NB4 (cell line): ENCODE measurements at places on chromosomes 2 and 18.

GRCh38 chr2:205965707-205966106 is 120.3 kb downstream of the INO80D start:
- no peak for DNase-seq

- DNase-seq, result no peak
Observed at GRCh38 chr18:48994926-48995835, 44.4 kb upstream of the SMAD7 start.

DNA sequence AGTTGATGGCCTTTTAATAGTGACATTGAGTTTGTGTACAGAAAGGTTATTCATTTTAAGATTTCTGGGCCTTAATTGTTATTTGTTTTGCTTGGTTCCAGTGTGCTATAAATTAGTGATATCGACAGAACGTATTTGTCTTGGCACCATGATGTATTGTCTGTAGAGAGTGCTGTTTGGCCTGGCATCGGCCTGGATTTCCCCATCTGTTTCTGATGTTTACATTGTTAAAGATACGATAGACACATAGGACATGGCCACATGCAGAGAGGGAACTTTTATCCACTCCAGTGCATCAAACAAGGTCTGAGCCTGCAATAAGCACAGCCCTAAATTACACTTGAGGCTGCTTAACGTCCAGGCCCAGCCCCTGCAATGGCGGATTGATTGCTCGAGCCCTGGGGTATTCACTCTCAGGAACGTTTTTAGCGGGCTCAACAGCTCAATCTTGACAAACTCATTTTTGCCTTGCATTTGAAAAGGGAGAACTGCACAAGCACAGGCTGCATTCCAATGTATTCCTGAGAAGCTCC is 144.7 kb downstream of the SLC4A3 start:
- no peak for DNase-seq

DNA sequence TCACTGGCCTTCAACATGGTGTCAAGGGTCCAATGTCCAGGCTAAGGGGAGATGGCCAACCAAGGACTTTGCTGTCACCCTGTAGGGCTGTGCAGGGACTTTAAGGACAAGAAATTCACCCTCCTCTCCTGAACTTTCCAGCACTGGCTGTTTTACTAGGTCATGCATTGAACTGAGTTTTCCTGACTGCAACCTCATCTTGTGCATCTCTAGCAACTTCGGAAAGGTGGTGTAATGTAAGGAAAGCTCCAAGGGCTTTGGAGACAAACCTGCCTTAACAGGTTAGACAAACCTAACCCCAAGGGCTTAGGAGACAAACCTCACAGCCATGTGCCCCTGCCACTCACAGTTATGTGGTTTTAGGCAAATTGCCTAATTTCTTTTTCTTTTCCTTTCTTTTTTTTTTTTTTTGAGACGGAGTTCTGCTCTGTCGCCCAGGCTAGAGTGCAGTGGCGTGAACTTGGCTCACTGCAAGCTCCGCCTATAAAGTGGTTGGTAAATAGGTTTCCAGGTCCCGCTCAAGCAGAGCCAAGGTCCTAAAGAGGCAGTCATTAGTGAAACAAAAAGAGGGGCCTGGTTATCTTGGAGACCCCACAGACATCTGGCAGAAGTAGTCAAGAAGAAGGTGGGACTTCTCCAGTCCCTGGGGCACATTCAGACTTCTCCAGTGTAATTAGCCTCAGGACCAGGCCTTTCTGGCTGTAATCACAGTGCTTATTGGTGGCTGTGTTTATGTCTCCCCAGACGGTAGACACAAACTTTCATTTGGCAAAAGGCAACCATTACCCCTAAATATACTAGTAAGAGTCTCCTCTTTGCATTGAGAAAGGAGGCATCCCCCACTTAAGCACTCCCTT is 37.6 kb upstream of the PMAIP1 start:
- DNase-seq, result no peak

DNA sequence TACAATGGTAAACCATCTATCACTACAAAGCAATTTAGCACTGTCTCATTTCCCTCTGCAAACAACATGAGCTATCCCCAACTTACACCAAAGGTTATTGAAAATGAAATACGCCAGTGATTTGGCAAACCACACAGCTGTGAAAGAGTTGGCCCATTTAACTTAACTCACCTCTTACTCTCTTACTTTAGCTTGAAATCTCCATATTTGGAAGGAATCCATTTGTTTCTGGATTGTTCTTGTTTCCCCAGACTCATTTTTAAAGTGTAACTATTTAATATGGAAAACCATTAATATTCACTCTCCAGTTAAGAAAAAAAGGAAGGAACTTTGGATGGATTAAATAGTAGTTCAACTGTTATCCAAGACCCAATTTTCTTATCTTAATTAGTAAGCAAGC is 93.7 kb upstream of the TRIB2 start:
- no peak for DNase-seq

- no peak for DNase-seq
Observed at GRCh38 chr2:20236496-20236895, 11.6 kb upstream of the SDC1 start.

- no peak for DNase-seq
Observed at GRCh38 chr2:174765576-174765975, 1.3 kb upstream of the CHRNA1 start.

GRCh38 chr2:224666951-224667553 is 49.1 kb downstream of the CCDC195 start:
- DNase-seq, result no peak

DNA sequence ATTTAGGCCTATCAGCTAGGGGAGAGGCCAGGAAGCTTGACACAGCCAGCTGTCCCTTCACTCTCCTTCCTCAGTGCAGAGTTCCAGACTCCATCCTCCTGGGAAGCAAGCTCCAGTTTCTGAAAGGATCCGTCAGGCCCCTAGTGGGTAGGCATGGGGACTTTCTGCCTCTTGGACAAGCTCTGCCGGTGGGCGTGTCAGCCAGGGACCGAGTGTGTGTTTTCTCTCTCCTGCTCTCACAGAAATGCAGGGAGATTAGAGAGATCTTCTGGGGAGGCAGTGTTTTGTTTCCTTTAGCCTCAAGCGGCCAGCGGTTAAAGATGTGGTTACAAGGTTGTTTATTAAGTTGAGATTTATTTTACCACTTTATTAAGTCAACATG is 29.9 kb upstream of the OTOS start:
- DNase-seq, result no peak

DNA sequence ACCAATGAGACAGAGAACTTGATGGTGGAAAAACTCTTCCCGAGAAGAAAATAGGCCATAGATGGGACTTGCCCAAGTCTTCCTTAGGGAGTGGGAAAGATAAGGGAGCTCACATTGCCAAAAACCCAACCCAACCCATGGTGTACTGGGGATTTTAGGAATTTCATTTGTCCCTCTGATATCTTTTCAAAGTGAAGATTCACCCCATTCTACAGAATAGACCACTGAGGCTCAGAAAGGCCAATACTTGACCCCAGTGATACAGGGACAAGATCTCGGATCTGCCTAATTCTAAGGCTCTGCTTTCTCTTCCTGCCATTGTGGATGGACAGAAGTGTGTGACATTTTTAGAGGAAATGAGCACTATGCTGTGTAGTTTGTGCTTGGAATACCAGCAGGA is 159.0 kb downstream of the MYCN start:
- no peak for DNase-seq

DNA sequence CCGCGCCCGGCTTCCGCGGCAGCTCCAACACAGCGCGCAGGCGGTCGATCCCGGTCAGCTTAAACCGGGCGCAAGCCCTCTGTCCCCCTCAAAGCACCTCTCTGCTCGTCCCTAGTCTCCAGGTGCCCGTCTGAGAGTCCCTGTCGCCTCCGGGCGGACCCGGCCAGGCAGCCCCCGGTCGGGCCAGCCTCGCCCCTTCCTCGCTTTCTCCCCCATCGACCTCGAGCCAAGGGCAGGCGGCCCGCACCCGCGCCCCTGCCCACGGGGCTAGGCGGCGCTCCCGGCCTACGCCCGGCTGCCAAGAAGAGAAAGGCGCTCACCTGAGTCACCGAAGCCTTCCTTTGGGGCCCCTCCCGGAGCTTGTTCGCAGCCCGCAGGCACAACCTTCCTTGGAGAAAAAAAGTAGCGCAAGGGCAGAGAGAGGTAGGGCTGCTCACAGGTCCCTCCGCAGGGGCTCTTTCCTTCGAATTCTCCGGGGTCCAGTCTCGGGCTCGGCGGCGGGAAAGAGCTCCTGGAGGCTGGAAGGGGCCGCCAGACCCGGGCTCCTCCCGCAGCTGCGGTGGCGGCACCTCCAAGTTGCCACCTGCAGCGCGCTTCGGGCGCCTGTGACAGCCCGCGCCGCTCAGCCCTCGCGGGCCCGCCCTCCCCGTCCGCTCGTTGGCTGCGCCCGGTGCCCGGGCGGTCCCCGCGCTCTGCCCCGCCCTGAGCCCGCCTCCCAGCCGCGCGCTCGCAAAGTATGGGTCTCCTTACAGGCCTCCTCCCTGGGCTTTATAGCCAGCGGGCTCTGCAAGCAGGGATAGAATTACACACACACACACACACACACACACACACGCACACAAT is 86.5 kb upstream of the EPB41L3 start:
- DNase-seq, result no peak

- no peak for DNase-seq
Observed at GRCh38 chr2:85697716-85698115, 3.6 kb downstream of the GNLY start.

DNA sequence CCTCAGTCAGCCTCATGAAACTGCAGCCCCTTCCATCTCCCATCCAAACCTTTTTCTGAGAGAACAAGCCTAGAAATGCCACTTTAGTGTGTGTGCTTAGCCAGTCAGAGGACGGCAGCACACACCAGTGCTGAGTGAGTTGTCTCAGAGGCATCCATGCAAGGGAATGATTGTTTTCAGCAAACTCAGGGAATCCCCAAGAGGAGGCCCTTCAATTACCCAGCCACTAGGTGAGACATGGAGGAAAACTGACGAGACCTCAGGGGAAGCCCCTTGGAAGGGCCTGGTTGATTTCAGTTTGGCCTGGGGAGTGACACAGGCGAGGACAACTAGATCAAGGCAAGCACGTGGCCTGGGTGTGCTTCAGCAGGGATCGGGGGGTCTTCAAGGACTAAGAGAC is 49.7 kb downstream of the APOB start:
- no peak for DNase-seq

- DNase-seq, result no peak
Observed at GRCh38 chr2:120204417-120204816, 18.8 kb downstream of the TMEM185B start.

DNA sequence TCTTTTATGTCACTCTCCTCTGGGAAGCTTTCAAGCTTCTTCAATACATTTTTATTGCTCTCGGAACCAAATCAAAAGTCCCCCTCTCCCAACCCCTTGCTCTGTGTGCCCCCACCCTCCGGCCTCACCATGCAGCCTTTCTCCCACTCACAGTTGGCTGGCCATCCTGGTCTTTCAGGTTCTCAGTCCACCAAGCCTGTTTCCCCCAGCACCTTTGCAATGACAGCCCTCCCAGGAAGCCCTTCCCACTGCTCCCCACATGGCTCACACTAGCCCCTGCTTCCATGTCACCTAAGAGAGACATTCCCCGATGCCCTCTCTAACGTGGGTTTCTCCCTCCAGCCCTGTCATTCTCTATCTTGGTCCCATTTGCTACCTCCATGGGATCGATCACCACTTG is 266.6 kb downstream of the SRBD1 start:
- no peak for DNase-seq

DNA sequence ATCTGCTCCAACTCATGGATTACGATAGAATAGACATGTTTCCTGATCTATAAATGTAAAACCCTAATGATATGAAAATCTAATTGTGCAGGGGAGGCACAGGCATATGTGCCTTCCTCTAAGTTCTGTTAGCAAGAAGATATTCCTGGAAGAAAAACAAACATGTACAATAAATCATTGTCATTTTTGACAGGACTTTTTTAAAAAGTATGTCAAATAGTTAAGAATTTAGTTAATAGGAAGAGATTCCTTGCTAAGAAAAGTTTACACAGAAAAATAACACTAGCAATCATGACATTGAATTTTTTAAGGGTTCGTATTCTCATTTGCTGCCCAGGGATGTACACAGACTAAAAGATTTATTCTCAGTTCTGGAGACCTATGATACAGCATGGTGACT is 15.3 kb upstream of the CREB1 start:
- DNase-seq, result no peak

- DNase-seq, result no peak
Observed at GRCh38 chr2:194826241-194826640, 830.8 kb upstream of the SLC39A10 start.

DNA sequence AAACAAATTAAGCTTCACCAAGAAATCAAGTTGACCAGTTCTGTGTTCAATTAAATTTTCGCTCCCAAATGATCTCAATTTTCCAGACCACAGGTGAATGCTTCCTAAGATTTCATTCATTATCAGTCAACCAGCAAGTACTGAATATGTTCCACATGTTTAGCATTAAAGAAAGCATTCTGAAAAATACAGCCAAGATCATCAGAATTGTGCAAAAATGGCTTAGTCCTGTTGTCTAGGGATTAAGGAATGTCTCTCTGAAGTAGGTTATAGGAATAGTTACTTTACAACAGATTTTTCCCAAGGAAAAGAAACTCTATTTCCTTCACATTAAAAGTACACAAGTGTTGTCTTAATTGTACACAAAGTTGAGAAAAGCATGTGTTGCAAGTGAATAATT is 69.2 kb downstream of the NRXN1 start:
- no peak for DNase-seq

GRCh38 chr2:205762881-205763280 is 80.6 kb downstream of the NRP2 start:
- DNase-seq, result no peak

DNA sequence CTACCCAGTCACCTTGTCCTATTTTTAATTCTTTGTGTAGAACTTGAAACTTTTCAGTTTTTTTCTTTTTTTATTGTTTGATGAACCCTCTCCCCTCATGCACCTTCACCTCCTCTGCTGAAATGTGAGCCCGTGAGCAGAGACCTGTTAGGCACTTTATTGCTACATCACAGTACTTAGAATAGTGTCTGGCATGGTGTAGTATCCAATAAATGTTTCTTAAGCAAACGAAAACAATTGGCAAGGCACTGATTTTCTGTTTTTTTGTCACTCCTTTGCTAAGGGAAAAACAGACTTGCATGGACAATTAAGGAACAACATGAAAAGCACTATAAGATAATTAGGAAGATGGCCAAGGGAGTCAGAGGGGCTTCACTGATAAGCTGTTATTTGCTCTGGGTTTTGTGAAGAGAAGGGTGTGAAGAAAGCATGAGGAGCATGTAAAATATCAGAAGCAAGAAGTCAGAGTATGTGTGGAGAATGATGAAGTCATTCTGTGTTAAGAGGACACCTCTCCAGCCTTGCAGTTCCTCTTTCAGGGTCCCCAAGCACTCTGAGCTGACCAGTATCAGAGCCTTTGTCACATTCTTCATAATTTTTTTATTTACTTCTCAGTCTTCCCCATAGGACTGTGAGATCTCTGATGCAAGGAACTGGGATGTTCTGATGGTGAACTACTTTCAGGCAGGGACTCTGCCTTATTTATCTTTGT is 99.7 kb upstream of the CAVIN2 start:
- DNase-seq, result peak; percentile 4
